ENCODE measurements at places on chromosomes 11 and 22.

GRCh38 chr11:114399490-114400215, 658 bp downstream of the C11orf71 start:
- no peak for DNase-seq

DNA sequence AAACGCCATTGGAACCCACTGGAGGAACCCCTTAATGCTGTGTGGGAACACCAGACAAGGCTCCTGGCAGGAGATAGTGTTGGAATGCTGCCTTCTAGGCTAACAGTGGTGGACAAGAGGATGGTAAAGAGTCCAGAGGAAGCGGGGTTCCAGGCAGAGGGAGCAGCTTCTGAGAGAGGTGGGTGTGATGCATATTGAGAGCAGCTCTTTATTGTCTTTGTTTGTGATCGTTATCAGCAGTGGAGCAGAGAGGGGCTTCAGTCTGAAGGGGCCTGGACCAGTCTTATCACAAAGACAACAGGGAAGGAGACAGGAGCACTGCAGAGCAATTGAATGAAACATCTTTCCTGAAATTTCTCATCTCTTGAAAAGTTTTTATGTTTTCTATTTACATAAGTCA, 106.8 kb upstream of the PLET1 start:
- DNase-seq, result no peak

- peak; percentile 73 for DNase-seq
Observed at GRCh38 chr11:3865388-3866193, 10.1 kb downstream of the STIM1 start.

DNA sequence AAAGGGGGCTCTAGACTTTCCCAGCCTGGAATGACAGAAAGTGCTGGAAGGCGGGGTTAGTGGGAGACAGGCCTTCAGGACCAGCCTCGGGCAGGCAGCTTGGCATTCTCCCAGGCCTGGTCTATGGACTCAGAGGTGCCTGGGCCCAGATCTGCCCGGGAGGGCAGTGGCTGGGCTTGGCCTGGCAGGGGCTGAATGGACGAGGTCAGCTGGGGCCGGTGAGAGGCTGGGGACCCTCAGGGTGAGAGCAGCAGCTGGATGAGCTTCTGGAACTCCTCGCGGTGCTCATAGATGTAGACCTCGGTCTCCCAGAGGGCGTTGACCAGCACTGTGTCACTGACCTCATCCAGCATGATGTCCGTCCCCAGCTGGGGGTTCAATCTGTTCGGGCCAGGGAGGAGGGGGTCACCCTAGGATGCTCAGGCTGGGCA, 1.5 kb upstream of the BAIAP2L2 start:
- no peak for DNase-seq

GRCh38 chr11:20647976-20648565, 21.3 kb upstream of the NELL1 start:
- DNase-seq, result peak; percentile 21

GRCh38 chr11:114090225-114090910, 30.9 kb downstream of the ZBTB16 start:
- DNase-seq, result no peak

GRCh38 chr11:34836958-34837856, 79.0 kb downstream of the APIP start:
- DNase-seq, result no peak

DNA sequence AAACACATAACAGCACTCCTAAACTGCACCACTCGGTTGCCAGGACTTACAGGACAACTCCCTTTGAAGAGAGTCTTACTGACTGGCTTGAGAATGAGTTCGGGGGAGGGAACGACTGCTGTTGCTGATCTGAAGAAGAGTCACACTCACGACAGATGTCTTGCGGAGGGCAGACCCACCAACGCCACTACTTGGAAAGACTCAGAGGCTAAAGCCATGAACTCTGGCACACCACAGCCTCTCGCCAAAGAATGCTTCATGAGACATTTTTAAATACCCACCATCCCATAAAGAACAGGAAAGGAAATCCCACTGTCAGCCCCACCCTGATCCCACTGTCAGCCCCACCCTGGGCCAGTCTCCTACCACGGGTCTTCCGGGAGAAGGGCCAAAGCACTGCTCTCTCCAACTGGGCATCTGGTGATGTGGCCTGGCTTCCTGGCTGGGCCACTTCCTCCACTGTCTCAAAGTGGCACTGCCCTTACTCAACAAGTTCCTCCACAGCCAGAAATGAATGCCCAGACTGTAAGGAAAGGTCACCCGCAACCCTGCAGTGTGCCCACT, 73.6 kb downstream of the MICAL3 start:
- no peak for DNase-seq

DNA sequence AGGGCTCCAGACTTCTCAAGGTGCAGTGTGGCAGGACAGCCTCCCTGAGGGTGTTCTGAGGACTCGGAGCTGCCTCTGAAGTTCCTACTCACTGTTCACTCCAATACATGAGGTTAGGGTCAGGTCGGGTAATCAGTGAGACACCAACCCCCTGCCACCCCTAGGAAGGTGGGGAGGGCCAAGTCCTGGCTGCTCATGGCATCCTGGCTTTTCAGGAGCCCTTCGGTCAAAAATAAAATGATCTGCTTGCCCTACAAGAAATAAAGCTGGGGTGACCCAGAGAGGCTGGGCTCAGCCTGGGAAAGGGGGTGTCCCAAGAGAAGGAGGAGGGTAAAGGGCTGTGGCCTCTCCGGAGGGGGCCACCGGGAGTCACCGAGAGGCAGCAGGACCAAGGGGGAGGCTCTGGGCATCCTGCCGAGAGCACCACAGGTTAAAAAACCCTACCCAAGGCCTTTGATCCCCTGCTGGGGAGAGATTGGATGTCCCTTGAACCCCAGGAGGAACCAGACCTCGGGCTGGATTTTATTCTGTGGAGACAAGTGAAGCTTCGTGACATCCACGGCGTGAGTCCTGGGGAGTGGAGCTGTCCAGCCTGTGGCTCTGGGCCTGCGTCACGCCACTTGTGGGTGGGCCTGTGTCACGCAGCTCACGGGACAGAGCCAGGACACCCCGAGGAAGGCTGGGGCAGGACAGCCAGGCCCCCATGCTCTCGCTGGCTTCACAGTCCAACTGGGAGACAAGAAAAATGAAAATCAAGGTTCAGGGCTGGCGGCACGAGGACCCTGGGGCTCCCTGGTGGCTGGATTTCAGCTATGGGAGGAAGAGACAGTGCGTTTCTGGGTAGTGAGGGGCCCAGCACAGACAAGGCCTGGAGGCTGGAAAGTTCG, 102.2 kb upstream of the FGF3 start:
- no peak for DNase-seq
